ENCODE measurements at places on chromosomes 3 and 15.

GRCh38 chr15:98671060-98672008 is 23.0 kb downstream of the IGF1R start:
- DNase-seq, result no peak

GRCh38 chr3:175805825-175806224 is 946.7 kb downstream of the NAALADL2 start:
- DNase-seq, result no peak

DNA sequence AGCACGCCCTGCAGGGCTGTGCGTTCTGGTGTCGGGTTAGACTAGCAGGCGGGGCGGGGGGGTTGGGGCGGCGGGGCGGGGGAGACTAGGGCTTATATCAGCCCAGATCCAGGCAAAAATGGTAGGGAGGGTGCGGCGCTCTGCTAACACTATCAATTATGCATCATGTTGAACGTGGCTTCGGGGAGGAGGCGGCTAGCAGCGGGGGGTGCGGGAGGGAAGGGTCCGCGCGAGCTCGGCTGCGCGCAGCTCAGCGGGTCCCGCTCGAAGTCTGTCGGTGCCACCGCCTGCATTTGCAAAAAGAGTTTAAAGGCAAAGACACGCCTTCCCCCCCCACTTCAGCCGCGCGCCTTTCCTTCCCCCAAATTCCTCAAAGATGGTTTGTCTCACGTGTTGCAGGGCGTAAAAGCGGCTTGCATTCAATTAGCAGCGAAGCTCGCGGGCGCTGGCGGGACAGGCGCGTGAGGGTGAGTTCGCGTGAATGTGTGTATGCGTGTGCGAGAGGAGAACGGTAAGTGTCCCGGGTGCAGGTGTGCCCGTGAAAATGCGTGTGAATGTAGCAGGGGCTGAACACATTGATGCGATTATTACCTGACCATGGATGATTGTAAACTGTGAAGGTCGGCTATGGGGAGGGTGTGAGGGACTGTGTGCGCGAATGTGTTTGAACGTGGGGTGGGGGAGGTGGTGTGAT is at the start of gene ISLR2:
Gene ISLR2, plus strand, starts transcription at position 432 of the 694 bp plus-strand sequence. CDS start 2,169 bp downstream, outside the sequence.
- DNase-seq, result no peak

DNA sequence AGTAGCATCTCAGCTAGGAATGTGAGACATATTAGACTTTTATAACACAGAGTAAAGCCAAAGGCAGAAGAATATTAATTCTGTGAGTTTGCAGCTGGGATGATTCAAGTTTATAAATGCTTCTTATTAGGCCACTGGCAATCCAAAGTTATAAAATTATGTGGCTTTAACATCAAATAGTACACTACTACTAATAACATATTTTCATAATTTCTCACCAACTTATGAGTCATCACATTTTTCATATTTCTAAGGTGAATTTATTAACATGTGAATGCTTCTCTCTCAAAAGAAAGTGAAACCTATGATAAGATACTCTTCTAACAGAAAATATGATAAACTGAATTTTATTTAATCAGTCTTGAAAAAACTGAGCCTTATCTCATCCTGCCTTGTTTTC is 1348.2 kb upstream of the ALCAM start:
- no peak for DNase-seq

DNA sequence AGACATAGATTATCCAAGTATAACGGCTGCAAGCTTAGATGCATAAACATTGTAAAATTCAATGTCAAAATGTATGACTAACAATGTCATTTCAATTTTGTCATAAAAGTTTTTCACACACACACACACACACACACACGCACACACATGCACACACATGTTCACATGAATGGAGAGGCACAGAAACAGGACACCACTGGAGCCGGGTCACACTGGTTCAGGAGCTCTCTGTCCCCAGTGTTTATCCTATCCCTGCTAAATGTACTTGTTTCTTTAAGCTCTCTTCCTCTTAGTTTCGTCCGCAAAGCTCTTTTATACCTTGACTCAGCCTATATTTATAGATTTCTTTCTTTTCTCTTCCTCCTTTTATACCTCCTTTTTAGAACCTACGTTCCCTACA is 249.9 kb downstream of the CADPS start:
- DNase-seq, result no peak

- DNase-seq, result peak; percentile 52
These were observed 9.8 kb downstream of the ISG20 start for GRCh38 chr15:88648357-88649214.

DNA sequence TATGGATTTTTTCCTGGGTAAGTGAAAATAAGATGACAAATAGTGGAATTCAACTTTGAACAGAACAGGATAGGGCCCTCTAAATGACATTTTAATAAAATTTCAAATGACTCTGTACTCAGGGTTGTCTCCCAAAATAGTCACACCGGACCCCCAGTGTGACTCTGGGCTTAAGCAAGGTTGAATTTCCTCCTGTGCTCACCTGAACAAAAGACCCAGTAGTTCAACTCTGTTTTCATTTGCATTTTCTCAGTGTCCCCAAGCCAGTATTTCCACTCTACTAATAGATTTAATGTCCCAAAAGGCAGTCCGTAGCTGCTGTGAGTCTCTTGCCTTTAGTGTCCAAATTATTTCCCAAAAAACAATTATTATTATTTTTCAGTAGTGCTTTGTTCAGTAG is 296.6 kb downstream of the PLOD2 start:
- no peak for DNase-seq

DNA sequence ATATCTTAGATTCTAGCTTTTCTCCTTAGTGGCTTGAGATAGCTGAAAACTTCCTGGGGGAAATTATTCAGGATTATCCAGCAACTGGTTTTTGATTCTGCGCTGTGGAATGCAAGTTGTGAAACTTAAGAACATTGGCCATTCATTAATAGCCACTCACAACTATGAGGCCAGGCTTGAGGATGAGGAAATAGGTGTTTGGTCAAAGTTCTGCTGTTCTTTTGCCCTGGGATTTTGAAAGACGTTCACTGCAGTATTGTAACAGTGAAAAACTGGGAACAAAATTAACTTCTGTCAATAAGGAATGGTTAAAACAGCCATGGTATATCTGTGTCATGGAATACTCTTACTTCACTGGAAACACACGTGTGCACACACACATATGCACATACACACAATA is 44.1 kb downstream of the CTXND1 start:
- no peak for DNase-seq

DNA sequence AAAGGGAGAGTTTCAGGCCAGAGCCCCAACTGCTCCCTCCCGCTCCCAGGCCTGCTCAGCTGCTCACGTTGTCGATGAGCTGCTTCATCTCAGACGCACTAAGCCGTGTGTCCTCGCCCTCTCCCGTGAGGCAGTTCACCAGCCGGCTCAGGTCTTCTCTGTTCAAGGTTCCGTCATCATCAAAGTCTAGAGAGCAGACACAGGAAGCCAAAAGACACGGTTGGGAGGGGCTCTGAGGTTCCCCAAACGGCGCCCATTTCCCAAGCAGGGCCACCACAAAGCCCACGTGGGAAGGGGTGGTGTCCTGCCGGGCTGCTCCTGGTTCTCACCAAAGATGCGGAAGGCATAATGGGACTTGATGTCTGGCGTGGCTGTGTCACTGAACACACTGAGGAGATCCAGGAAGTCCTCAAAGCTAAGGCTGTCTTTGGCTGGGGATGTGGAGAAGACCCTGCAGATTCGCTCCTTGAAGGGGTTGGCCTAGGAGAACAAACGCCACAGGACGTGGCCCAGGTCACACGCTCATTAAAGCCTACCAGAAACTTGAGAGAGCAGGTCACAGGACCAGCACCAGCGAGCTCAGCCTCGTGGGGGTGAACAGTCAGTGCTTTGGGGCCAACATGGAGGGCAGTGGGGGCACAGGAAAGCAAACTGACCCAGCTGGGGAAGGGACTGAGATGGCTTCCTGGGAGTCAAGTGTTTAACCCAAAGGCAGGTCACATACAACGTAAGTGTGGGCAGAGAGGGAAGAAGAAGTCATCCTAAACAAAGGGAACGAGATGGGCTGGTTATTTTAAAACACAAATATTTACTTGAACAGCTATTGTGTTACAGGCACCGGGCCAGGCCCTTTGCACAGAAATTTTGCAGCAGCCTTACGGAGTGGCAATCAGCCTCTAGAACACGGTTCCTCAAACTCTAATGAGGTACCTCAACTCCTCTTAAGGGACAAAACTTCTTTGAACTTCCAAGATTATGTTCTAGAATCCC is 2.4 kb downstream of the CIB1 start:
- peak; percentile 90 for DNase-seq

DNA sequence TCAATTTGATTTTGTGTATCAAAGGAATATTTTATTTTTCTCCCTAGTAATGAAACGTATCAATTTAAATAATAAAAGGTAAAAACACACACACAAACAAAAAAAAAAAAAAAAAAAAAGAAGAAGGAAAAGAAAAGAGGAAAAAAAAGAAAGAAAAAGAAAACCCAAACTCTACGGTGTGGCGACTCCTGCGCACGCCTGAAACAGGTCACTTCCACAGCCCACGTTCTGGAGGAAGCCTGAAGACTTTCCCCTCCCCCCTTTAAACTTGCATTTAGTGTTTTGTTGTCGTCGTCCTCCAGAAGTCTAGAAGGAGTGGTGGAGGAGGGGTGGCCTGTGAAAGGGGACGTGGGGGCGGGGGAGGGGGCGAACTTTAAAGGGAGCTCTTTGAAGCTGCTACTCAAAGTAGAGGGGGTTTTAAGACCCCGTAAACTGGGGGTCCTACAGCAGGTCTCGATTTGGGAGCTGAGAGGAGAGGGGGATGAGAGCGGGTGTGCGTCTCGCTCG is 2.3 kb upstream of the TLE3 start:
- peak; percentile 35 for DNase-seq

GRCh38 chr15:36356466-36356865 is 223.0 kb upstream of the CDIN1 start:
- no peak for DNase-seq

GRCh38 chr15:57223887-57224286 is 152.4 kb upstream of the CGNL1 start:
- no peak for DNase-seq
